ENCODE measurements at places on chromosomes 1 and 21.

DNA sequence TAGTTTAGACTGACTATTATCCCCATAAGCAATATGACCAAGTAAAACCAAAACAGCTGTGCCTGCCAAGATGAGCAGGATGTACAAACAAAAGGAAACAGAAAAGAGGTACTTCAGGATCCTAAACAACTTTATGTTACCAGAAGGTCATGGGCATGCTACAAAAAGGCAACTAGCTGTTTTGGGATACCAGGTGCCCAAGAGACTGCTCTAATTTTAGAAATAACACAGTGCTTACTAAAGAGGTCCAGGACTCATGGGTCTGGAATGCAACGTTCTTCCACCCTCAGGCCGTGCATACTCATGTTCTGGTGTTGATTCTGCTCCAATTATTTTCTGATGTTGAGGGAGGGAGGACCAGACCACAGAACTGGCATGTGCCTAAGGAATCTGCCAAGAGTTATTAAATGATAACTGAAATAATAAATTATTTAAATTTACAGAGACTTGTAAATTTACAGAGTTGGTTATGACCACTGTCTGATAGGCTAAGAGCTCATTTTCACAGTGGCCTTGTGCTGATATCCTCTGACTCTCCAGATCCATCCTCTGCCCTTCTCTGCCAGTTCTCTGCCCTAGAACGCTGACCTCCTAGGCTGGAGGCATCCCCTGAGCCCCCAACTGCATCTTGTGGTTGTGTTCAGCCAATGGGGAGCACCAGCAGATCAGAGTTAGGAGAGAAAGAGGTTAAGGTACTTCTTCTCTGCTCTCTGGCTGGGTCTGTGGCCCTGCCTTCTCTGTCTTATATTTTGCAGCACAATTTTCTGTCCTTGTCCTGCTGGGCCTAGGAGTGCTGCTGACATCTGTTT is 37.7 kb upstream of the BCL10 start:
- no peak for DNase-seq

DNA sequence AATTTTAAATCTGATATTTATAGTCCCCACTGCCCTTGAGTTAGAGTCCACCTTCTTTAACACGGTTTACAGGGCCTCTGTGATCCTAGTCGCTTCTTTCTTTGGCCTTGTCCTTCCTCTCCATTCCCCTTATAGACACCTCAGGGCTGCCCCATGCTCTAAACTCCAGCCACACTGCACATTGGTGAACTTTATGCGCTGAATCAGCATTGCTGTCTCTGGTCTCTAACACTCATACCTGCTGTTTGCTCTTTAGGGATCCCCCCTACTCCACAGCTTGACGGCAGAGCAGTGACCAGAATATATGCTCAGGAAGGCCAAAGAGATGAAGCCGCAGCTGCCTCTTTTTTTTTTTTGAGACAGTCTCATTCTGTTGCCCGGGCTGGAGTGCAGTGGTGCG is 30.2 kb downstream of the PLEKHO1 start:
- no peak for DNase-seq

- no peak for DNase-seq
Observed at GRCh38 chr1:86194491-86195034, 38.0 kb upstream of the COL24A1 start.

DNA sequence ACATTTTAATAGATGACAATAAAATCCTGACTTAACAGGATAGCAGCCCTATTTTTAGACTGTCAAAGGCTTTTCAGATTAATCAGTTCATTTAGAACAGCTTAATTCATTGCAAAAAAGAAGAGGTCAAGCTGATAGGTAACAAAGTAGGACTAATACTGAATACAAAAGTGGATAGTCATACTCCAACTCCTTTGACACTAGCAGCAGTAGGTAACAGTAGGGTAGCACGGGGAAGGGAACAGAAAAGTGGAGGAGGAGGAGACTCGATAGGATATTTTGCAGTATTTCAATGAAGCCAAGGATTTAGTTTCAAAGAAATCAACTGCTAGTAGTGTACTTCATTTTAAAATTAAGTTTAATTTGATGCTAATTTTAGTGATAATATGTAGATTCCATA is 51.1 kb downstream of the USP1 start:
- no peak for DNase-seq

DNA sequence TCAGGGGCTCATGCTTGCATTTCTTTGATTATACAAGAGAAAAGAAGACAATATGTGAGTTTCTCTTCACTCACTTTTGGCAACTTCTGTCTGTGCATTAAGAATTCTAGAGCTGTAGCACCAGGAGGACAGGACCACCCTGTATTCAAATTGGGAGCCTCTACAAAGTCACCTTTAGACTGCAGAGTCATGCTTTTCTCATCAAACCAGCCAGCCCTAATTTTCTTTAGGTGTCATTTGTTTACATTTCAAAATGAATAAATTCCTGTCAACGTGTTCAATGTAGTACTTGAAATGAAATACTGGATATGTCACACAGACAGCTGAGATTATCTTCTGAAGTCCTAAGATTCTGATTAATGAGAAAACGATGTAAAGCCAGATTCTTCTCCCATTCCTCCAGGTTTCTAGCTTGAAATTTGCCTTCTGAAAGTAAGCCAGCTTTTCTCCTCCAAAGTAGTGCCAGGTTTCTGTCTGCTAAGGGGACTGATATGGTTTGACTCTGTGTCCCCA is 177.2 kb downstream of the GRIK1 start:
- no peak for DNase-seq

GRCh38 chr21:38840456-38841300 is 34.9 kb downstream of the ETS2 start:
- no peak for DNase-seq

DNA sequence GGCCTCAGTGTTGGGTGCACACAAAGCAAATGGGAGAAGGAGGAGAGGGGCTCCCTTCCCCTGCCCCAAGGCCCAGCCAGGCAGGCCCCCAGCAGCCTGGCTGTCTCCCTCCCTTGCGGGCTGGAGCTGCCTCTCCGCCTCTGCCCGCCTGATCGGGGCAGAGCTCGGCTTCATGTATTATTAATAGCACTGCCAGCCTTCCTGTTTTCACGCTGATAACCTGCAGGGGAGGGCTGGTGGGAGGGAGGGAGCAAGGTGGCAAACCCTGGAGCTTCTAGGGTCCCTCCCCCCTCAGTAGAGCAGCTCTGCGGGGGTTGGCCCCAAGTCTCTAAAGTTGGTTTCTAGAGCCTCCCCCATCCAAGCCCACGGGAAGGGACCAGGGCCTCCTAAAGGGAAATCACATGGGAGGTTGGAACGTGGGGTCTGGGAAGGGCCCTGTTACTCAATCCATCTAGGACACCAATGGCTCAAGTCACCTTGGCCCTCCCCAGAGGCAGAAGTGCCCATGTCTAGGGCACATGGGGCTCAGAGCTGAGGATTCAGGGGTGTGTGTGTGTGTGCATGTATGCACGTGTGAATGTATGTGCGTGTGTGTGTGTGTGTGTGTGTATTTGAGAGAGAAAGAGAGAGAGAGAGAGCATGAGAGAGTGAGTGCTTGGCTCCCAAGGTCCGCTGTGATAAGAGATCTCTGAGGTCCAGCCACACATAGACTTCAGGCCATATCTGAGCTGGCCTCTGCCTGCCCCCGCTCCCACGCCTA is 21.8 kb upstream of the POU3F1 start:
- DNase-seq = no peak

DNA sequence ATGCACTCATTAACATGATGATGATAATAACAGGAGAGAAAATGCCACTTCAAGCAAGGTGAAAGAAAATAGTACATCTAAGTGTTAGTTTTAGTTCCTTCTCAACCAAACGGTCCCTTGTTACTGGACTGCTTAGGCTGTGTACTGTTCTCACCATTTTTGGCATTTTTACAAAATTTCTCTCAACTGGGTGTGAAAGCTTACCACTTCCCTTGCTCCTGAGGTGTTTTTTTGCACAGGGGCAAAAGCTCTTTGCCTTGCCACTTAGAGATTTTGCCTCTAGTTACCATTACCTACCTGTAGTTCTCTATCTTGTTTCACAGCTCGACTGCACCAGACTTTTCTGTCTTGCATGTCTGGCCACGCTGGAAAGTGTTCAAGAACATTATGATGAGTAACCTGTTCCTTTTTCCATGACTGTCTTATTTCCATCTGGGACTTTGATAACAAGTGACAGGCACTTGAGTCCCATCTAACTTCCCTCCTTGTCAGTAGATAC is 10.7 kb downstream of the NEK7 start:
- DNase-seq = no peak

- no peak for DNase-seq
Observed at GRCh38 chr21:22128671-22129070, 1130.5 kb downstream of the NCAM2 start.

- no peak for DNase-seq
Observed at GRCh38 chr1:67888216-67889106, 55.2 kb upstream of the GNG12 start.

DNA sequence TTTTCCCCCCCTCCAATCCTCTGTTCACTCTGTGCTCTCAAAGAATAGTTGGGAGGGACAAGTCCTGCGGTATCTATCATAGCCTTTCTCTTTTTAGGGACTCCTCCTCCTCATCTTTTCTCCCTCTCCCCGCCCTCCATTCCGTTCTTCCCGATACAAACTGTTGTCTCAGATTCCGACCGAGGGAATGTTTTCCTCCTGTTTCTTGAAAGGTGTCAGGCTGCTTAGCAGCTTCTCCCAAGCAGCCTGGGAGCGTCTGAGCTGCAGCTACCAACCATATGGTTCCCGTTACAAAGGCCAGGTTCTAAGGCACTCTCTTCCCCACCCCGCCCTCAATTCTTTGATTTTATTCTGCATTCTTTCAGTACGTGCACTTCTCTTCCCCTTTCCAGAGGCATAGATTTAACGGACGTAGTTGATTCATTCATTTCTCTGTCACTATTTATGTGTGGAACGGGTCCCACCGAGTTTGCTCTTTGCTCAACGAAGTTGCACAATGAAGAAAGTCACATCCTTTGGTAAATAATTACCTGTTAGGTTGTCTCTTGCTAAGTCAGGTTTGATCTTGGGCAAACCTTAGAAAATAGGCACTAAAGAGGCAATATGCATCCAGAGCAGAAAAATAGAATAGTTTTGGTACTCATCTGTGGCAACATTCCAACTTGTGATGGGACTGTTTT is 2.8 kb downstream of the ADGRL2 start:
- no peak for DNase-seq

- DNase-seq = no peak
Observed at GRCh38 chr1:65167586-65168242, 19.7 kb downstream of the AK4 start.

- no peak for DNase-seq
Observed at GRCh38 chr1:219990782-219991510, 55.4 kb downstream of the EPRS1 start.

DNA sequence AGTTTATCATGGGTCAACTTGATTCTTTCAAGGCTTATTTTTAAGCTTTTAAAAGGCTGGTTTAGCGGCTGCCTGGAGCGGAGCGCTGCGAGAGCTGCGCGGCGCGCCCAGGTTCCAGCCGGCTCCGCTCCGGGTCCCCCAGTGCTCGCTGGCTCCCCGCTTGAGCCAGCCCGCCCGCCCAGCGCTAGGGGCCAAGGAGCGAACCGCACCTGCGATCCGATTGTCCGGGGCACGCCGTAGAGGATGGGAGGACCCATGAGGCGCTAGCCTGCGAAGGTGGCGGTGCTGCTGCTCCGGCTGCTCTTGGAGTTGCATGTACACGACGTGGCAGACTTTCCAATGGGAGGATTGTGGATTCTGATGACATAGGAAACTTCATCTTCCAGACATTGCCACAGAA is 9.9 kb upstream of the CFHR4 start:
- no peak for DNase-seq

DNA sequence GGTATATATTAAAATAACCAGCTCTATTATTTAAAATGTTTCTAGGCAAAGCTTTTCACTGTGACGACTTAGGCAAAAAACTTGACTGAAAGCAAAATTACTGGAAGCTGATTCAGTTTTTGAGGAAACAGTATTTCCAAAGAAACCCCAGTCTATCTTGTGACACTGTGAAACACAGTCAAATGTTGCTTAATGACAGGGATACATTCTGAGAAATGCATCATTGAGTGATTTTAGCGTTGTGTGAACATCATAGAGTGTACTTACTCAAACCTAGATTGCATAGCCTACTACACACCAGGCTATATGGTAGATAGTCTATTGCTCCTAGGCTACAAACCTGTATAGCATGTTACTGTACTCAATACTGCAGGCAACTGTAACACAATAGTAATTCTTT is 116.9 kb upstream of the KCNK1 start:
- no peak for DNase-seq

DNA sequence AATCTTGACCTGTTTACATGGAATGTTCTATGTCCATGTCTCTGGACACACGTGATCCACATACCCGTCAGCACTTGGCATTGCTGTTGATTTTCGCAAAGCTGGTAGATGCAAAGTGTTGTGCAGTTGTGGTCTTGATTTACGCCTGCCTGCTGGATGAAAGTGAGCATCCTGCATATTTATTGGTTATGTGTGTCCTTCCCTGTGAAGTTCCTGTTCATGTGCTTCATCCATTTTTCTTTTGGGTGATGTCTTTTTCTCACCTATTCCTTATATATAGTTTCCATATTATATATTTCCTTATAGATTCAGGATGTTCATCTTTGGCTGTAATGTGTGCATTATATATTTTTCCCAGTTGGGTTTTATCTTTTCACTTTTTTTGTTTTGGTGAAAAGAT is 6.5 kb downstream of the AGPAT3 start:
- DNase-seq = no peak

DNA sequence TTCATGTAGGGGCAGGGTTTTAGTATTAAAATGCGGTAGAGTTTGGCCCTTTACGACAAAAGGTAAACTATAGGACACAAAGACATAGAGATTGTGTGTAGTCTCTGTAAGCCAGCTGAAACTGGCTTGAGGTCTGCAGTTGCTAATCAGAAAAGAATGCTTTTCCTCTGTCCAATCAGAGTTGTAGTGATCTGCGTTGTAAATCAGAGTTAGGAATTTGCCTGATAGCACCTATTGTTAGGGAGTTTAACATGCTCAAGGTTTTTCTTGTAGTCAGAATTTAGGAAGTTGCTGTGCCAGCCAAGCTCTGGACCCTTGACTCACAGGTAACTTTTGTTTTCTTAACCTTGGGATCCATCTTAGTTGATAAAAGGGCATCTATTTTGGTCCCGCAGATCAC is 61.2 kb upstream of the VTCN1 start:
- no peak for DNase-seq

- DNase-seq = no peak
Observed at GRCh38 chr21:14797543-14797942, 251.4 kb upstream of the SAMSN1 start.

DNA sequence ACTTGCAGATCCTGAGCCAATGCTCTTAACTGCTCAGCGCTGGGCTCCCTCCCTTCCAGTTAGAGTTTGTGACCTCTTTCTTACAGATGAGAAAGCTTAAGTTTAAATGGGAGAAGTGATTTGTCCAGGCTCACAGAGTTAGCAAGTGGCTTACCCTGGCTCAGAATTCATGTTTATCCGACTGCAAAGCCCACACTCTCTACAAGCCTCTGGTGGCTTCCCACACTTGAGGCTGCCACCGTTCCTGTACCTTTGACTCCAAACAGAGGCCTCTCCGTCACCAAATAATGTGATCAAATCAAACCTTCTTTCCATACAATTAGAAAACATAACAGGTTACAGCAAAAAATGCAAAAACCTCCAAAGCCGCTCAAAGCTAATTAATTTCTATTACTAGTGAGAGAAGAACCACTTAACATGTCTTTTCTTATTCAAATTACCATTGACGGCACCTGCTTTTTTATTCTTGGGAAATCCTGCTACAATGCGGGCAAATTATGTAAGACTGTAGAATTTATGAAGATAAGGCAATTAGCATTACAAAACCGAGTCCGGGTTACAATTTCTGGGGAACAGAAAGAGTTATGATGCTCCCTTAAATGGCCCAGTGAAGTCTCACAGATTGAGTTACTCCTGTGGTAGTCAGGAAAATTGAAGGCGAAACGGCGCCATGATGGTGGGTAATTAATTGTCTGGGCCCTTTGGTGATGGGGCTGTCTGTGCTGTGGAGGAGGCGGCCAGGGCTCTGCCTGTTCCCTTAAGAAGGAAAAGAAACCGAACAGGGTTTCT is 324.3 kb upstream of the POU3F1 start:
- DNase-seq = no peak

Data from stimulated activated CD8-positive, alpha-beta memory T cell treated with anti-CD3 and anti-CD28 coated beads, Interleukin-15, amount 100 ng/mL, for 24 hours (primary cell).